ENCODE measurements at places on chromosomes 5 and 9.

DNA sequence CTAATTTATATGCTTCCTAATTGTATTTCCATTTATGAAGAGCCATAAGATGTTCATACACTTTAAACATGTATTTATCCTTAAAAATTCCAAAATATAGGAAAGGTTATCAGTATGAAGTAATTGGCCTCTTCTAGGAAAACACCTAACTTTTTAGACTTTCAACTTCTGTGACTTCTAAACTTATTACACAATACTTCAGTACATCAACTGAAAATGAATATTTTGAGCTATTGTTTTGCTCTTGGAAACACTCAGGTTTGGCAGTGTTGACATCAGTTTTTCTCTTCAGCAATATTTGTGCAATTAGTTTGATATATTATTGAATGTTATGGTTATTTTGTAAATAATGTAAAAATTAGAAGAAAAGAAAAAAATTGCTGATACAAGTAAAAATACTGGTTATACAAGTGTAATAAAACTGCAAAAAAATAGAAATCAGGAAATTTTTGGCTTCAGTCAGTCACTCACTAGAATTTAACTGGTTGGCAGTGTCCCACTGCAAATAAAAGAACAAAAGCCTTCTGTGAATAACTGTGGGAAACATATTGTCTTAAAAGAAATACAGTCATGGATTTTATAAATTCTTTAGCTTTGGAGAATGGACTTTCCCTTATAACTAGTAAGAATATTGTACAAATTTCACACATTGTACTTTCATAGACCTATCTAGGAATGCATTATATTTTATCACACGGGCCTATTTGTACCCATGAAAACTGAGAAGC, 635.9 kb downstream of the TLE1 start:
- DNase-seq = no peak

DNA sequence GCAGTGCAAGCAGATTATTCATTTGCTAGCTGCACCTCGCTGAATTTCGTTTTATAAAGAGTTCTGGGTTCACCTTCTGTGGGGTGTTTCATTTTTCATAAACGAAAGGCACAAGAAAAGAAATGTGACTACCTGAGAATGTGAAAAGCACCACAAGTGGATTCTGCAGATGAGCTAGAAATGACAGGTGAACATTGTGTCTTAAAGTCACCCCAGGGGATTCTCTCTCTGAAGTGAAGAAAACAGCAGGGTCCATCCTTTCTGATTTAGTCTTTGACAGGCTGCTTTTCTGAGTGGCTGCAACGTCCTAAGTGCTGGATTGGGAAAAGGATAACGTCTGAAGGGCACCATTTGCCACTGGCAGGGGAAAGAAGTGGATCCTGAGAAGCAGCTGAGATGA, 469.3 kb downstream of the SPATA31D1 start:
- no peak for DNase-seq

DNA sequence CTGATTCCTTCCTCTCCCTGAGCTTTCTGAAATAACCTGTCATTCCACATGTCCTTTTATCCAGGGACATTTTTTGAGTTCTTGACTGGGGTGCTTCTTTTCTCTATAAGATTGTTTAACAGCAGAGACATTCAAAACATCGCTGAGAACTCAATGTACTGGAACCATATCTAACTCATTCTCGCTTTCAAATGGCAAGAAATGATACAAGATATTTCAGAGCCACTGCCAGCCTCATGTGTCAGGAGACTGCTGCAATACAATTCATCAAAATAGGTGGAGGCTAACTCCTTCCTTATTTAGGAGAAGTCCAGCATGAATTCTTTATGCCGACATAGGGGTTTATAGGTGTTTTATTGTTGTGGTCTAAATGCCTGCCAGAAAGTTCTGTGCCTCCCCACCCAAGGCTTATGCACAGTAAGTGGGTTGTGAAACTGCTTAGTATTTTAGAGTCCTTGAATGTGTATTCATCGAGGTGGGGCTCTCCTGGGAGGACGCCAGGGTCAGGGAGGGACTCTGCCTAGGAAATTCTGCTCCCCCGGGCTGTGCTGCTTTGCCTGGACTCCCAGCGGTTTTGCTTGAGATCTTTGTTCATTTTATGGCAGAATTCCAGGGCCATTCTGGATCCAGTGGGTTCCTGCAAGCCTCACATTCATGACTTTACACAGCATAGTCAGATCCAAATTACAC, 53.9 kb downstream of the ZNF474 start:
- no peak for DNase-seq

DNA sequence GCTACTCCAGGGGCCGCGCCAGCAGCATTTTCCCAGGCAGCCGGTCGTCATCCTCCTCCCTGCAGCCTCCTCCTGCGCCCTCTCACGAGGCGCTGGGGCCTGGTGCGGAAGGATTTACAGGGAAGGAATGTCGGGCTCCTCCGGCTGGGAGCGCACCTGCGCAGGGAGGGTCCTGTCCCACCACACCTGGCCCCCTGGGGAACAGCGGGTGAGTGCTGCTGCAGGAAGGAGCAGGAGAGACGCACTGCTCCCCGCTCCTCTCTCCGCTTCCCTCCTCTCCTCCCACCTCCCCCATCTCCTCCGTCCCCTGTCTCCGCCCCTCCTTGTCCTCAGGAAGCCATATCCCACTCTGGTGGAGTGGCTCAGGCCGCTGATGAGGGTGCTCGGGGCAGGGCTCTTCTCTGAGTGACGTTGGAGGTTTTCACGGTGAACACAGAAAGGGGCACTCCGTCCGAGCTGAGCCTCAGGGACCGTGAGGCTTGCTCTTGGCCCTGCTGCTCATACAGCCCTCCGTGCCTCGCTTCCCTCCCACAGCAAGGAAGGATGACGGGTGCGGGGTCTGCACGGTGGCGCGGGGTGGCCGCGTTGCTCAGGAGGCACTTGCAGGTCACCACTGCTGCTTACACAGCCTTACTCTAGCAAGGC, 31.3 kb downstream of the IRX4 start:
- no peak for DNase-seq

GRCh38 chr5:149152317-149152746, 11.0 kb downstream of the ABLIM3 start:
- no peak for DNase-seq

DNA sequence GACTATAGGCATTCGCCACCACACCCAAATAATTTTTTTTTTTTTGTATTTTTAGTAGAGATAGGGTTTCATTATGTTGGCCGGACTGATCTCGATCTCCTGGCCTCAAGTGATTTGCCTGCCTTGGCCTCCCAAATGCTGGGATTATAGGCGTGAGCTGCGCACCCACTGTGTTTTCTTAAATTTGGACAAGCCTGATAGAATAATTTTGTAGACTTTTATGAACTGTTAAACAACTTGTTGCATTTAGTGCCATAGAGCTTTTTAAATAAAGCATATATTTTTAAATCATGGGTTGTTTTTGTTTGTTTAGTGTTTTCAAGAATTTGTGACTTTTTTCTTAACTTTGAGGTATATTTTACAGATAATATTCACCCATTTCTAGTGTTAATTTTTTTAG, 4.8 kb downstream of the PHAX start:
- DNase-seq = no peak

DNA sequence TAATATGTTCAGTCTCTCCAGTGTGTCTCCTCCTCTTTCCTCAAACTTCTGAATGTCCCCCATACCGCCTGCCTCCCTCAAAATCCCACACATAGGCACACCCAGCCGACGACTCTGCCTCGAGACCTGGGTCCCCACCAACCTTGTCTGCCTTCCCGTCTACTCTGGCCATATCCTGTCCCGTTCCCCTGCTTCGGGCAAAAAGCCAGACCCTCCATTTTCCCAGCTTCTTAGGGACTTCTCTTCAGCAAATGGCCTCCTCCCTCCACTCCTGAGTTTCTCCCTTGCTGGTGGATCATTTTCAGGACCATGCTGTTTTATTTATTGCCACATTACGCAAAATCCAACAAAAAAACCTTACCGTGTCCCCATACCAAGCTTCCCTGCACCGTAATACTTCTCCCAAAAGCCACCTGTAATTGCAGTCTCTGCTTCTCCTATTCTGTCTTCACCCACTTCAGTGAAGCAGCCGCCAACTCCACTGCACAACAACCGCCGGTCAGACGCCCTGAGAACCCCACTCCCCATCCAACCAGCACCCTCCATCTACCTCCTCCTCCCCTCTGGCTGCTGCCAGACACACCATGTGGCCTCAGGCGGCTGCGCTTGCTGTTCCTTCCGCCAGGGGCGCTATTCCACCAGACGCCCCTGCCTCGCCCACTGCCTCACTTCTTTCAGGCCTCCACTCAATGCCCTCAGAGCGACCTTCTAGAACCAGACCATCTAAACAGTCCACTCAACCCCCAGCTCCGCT, 117.0 kb downstream of the TRPM6 start:
- peak; percentile 1 for DNase-seq

GRCh38 chr5:166165596-166165995, 2125.8 kb upstream of the WWC1 start:
- DNase-seq = no peak

- no peak for DNase-seq
Observed at GRCh38 chr5:172827841-172828240, 6.2 kb upstream of the ERGIC1 start.

- DNase-seq = no peak
Observed at GRCh38 chr5:90560771-90561170, 2.2 kb downstream of the ADGRV1 start.

DNA sequence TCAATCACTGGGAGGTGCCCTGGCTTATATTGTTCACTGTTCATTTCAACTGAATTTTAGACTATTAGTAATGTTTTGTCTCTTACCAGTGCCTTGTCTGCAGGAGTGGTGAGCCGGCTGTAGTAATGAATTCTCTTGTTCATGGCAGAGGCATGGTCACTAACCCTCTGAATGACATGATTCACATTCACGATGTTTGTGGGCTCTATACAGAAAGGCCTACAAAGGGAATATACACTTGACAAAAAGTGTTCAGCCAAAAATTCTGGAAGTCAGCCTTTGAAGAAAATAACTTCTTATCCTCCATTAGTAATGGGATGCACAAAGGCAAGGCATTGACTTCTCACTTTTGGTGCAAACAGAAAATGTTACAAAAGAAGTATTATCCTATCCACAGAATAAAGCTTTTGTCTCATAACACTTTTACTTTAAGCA, 39.6 kb downstream of the SLC38A9 start:
- no peak for DNase-seq

DNA sequence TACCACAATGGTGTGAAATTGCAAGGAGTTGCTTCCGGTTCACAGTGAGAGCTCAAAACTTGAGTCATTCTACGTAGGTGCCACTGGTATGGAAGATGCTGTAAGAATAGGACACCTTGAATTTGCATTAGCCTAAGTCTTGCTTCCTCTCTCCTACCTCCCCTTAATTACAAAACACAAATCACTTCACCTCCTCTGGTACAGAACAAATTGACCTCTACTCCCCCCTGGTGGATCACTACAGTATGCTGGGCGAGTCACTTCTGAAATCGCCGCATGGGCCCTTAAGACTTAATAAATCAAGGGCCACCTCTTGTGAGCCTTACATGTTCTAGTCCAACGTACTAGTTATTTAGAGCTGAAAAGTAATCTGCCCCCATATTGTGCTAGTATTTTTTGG, 145.3 kb upstream of the SMARCA2 start:
- DNase-seq = no peak

- no peak for DNase-seq
Observed at GRCh38 chr5:55551358-55551757, 16.6 kb upstream of the PLPP1 start.

GRCh38 chr9:114112325-114112724, 13.2 kb upstream of the KIF12 start:
- DNase-seq = no peak

DNA sequence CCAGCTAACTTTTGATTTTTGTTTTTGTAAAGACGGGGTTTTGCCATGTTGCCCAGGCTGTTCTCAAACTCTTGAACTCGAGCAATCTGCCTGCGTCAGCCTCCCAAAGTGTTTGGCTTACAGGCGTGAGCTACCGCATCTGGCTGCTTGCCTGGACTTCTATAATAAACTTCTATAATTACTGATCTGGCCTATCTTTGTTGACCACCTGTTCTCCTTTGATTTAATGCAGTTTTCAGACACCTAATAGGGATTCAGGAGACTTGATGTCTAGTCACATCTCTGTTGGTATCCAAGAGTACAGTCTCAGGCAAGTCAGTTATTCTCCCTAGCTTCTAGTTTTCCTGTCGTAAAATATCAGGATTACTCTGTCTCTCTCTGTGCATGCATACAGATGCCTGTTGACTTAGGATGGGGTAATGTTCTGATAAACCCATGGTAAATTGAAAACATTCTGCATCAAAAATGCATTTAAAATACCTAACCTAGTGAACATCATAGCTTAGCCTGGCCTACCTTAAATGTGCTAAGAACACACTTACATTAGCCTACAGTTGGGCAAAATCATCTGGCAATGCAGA, 51.5 kb upstream of the NR3C1 start:
- no peak for DNase-seq

GRCh38 chr5:147188200-147189108, 46.4 kb upstream of the STK32A start:
- no peak for DNase-seq

DNA sequence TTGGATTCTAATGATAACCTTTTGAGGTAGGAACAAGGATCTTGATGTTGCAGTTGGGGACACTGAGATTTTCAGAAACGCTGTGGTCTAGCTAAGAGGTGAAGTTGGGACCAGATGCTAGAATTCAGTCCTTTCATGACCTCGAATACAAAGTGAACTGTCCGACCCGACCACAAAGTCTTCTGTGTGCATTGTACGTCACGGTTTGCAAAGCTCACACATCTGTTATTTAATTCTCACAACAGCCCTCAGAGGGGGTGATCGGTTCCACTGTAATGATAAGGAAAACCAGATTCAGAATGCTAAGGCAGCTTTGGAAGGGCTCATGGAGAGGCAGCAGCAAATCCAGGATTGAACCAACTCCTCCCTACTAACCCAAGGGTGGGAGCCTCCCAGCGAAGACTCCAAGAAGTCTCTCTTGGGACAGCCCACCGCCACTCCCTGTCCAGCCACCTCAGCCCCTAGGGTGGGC, 16.6 kb upstream of the KIF12 start:
- no peak for DNase-seq

- no peak for DNase-seq
Observed at GRCh38 chr5:137695651-137696428, 40.0 kb downstream of the KLHL3 start.

DNA sequence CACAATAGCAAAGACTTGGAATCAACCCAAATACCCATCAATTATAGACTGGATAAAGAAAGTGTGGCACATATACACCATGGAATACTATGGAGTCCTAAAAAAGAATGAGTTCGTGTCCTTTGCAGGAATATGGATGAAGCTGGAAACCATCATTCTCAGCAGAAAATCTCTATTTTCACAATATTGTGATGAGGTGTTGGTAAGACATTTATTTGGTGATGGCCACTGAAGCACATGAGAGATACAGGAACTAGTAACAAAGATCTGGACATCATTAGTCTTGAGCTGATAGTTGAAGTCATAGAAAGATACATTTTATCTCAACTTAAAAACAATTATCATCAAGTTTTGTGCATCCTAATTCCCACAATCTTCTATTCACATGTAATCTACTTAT, 70.6 kb downstream of the RAB3C start:
- no peak for DNase-seq

GRCh38 chr9:114287001-114287762, 35.7 kb upstream of the ORM1 start:
- no peak for DNase-seq

GRCh38 chr5:57720656-57721055, 238.0 kb upstream of the ACTBL2 start:
- DNase-seq = no peak

GRCh38 chr5:10481241-10481935, 39.7 kb downstream of the ROPN1L start:
- DNase-seq = no peak
